CD4-positive, alpha-beta T cell treated with Interferon gamma for 1 hour (primary cell): ENCODE measurements at places on chromosomes 16 and 17.

GRCh38 chr16:57341062-57341440, 17.5 kb upstream of the CCL22 start:
- no peak for DNase-seq

- DNase-seq = no peak
Observed at GRCh38 chr17:31674305-31674704, 184.7 kb downstream of the COPRS start.

- DNase-seq = no peak
Observed at GRCh38 chr16:73171380-73171779, 123.5 kb upstream of the ZFHX3 start.

DNA sequence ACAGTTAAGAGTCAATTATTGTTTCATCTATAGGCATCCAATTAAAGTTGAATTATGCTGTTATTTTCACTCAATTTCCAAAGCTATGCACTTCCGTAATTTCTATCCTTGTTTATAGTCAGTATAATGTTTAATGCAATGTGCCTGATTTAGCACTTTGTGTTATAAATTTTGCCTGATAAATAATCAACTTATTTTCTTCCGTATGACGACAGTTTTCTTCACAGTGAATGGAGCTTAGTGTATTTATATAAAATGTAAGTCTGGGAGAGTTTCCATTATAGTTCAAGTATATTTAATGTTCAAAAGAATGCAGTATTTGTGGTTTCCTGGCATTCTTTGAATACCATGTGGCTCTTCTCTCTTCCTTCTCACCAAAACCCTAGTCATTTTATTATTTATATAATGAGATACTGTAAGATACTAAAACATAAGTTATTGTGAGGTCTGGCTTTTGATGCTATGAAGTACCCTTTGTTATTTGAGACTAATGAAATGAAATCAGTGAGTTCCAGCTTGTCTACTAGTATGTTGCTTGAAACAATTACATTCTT, 240.6 kb downstream of the PRKCA start:
- no peak for DNase-seq

- DNase-seq = no peak
Observed at GRCh38 chr16:69328854-69329316, 1.5 kb downstream of the PDF start.

- DNase-seq = no peak
Observed at GRCh38 chr17:65586899-65587298, 25.5 kb upstream of the AXIN2 start.

- DNase-seq = no peak
Observed at GRCh38 chr17:77083531-77083930, 57.2 kb upstream of the SEC14L1 start.

DNA sequence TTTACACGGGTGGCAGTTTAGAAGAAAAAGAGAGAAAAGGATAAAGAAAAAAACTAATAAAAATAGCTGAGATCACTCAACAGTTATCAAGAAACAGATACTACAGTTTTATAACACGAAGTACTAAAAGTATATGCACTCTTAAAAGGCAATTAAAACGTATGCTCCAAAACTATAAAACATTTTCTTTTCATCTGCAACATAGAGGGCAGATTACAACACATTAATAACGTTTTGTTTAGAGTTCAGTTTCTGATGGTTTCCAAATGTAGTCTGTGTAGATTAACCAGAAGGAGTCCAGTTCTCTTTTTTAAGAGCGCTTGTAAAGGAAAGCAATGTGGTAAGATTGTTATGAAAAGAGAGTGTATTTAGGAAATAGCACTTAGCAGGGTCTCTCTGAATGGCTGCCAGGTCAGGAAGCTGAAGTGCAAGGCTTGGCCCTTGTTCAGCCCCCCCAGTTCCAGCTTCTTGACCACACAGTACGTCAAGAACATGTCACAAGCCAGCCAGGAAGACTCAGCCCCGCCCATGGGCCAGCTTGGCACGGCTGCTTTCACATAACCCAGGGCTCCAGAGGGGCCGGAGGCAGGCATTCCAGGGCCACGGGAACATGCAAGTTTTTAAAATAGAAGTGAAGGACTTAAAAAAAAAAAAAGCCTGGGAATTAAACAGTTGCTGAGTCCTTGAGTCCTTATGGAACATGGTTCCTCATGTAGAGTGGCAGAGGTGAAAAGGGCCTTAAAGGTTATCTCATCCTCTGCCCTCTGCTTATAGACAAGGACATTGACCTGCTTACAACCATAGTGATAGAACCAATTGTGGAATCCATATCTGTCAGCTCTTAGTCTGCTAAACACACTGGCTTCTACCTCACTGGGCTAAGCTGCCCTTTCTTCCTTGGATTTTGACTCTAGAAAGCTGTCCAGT, 147.4 kb upstream of the TBX2 start:
- DNase-seq = peak; percentile 71

GRCh38 chr16:589658-590187, at the start of gene RAB40C:
Gene RAB40C, plus strand, starts transcription at chr16:590066. Its CDS starts 226 bp downstream, at chr16:590292.
- DNase-seq = peak; percentile 99
